ENCODE measurements at places on chromosomes 4 and X. TPM values are rescaled to one million over a fixed set of nuclear protein-coding genes. Genes with fewer than 3 reads are reported as not detected.

DNA sequence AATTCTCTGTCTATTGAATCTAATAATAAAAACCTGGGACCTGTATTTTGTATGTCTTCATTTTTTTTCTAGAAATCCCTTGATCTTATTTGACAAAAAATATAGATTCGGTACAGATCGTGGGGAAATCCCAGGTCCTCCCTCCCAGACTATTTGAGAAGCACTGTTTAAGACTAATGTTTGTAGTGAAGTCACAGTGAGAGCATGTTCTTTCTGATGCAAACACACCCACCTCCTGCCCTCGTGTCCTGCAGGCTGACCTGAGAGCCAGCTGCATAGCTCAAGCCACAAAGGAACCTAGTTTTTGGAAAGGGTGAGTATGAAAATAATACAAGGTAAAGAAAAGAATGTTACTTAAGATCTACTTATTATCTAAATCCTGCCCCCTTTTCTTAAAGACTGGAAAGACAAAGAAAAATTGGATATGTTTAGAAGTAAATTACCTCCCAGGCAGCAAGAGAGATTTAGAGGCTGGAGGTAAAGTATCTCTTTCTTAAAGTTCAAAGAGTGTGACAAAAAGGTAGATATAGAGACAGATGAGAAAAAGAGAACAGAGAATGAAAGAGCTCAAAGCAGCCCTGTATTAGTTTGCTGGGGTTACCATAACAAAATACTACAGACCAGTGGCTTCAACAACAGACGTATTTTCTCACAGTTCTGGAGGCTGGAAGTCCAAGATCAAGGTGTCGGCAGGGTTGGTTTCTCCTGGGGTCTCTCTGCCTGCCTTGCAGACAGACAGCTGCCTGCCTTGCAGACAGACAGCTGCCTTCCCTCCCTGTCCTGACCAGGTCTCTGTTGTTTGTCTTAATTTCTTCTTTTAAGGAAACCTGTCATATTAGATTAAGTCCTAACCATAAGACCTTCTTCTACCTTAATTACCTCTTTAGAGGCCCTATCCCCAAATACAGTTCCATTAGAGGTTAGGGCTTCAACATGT, 20.4 kb upstream of the DCTD start:
- DNase-seq, result no peak

GRCh38 chr4:174628191-174628590, 105.9 kb upstream of the HPGD start:
- no peak for DNase-seq

- DNase-seq, result peak; percentile 64
Observed at GRCh38 chr4:167955006-167955405, 137.3 kb upstream of the ANXA10 start.

Gene CDS1
- 0.36 TPM for total RNA-seq

Gene CCDC149
- total RNA-seq, result 18.3 TPM

Gene GRIA2
- not detected for total RNA-seq

Gene SLC6A8
- 8.8 TPM for total RNA-seq

Gene SCD5
- total RNA-seq, result 18.0 TPM

DNA sequence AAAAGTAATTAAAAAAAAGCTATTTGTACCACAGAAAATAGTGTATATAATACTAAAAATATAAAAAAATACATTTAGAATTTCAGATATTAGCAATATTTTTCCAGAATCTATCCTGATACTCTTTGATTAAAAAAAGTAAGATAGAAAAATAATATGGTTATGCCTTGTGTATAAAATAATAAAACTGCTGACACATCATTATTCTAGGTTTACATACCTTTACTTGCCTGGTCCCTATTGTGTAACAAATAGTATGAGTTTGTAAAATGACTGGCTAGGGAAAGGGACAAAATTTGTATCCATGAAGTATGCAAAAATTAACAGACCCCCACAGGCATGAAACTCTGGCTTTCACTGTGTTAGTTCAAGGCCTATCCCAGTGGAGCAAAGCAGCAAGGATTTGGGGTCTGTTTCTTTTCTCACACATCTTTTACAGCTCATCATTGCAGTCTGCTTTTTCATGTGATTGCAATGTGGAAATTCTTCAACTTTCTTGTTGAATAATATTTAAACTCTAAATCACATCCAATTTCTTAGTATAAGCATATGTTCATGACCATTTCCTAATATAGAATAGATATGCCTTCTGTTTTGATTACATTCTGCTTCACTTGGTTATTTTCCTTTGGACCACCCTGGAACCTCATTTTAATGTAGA, 136.7 kb upstream of the PCDH18 start:
- no peak for DNase-seq

Gene HMX1
- total RNA-seq, result not detected

DNA sequence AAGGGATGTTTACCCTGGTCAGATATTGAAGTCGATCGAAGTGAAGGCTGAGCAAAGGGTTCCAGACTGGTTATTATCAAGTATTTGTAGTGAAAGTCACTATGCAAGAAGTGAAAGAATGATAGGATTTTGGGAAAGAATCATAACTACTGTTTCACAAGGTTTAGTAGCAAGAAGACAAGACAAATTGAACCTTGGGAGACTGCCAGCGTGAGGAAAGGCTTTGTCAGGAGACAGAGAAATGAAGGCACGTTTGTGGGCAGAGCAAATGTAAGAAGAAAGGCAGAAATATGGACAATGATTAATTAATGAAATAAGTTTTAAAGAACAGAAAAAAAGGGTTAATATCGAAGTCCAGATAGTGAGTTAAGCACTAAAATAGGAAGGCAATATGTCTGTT, 456.8 kb downstream of the TRIML1 start:
- DNase-seq, result no peak

Gene USP17L26
- total RNA-seq, result not detected

- DNase-seq, result peak; percentile 43
Observed at GRCh38 chrX:123731987-123732669, 724 bp downstream of the THOC2 start.

- peak; percentile 98 for DNase-seq
Observed at GRCh38 chr4:128358231-128358912, 70.8 kb upstream of the PGRMC2 start.

Gene ASB9
- total RNA-seq, result not detected

GRCh38 chrX:69028761-69029120, 136.5 kb downstream of the PJA1 start:
- DNase-seq, result no peak

DNA sequence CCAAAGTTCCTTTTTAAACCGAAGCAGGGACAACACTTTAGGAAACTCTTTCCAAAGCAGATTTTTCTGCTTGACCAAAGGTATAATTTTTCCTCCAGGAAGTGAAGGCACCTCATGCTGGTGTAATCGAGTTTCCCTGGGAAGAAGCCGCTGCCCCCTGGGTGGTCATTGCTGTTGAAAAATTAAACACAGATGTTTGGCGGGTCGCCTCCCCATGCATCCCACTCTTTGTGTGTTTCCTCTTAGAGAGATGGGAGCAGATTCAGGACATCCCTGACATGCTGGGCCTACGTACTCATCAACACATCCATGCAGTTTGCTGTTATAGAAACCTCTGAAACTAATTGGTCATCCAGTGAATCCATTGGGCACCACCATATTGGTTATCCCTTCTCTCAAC, 179.2 kb upstream of the HCCS start:
- DNase-seq, result no peak

GRCh38 chr4:100302061-100303026, 112.1 kb upstream of the DDIT4L start:
- peak; percentile 93 for DNase-seq

- DNase-seq, result peak; percentile 15
Observed at GRCh38 chr4:96035727-96036126, 195.8 kb downstream of the PDHA2 start.

- no peak for DNase-seq
Observed at GRCh38 chr4:25112366-25112994, 47.8 kb downstream of the SEPSECS start.

- DNase-seq, result peak; percentile 23
Observed at GRCh38 chr4:159400558-159401225, 297.8 kb downstream of the RAPGEF2 start.

- DNase-seq, result peak; percentile 37
Observed at GRCh38 chr4:89438102-89438831, 130.7 kb upstream of the GPRIN3 start.

Gene OPRPN
- total RNA-seq, result not detected

GRCh38 chrX:125203737-125204578, 115.7 kb upstream of the TEX13C start:
- no peak for DNase-seq

- peak; percentile 62 for DNase-seq
Observed at GRCh38 chrX:115047181-115047580, 29.8 kb upstream of the IL13RA2 start.

DNA sequence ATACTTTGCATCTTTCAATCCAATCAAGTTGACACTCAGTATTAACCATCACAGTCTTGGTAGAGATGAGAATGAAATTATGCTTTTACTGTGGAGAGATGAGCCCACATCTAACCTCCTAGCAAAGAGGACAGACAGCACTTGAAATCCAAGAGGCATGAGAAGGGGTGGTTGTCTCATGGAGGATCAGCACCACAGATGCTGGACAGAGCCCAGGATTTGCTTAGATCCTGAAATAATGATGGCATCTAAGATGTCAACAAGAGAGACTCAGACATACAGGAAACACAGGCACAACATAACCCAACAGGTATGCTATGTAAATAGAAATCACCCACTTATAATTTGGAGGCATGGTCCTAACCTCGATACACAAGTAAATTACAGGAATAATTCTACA, 74.3 kb upstream of the VCX2 start:
- no peak for DNase-seq

Gene NXF2B
- not detected for total RNA-seq

Gene GAGE12H
- not detected for total RNA-seq

GRCh38 chrX:69305333-69306062, 140.2 kb upstream of the PJA1 start:
- no peak for DNase-seq

- no peak for DNase-seq
Observed at GRCh38 chr4:4267981-4268380, 20.0 kb upstream of the TMEM128 start.

GRCh38 chrX:42241421-42241820, 318.1 kb upstream of the CASK start:
- DNase-seq, result no peak

DNA sequence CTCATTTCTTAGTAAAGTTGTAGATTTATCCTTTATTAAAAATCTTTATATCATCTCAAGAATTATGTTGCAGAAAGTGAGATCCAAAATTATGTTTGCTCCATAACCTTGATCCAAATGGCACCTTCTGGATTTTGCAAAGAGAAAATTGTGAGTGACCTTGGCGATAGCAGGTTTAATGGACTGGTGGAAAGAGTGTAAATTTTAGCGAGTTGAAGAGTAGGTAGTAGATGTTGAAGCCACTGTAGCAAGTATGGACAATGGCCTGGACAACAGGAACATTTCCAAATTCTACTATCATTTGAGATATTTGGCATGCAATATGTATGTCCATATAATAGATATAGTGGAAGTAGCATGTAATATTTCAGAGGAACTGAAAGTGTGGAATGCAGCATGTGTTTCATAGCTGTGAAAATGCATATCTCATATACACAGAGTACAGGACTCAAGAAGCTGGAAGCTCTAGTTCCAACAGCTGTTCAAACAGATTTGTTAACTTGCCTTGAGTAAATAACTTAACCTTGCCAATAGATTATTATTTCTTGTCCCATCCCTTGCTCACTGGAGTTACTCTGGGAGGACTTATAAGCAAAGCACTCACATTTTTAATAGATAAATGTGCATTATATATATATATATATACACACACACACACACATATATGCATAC, 152.5 kb upstream of the TLL1 start:
- DNase-seq, result no peak

GRCh38 chr4:77819404-77819842, 255 bp upstream of the CNOT6L start:
- DNase-seq, result no peak

- DNase-seq, result peak; percentile 39
Observed at GRCh38 chr4:110216129-110216528, 17.7 kb upstream of the ELOVL6 start.

All from fibroblast of the aortic adventitia (primary cell).